ENCODE measurements at places on chromosomes 2 and 18.

- no peak for DNase-seq
Observed at GRCh38 chr18:9563331-9563730, 51.0 kb downstream of the PPP4R1 start.

- no peak for DNase-seq
Observed at GRCh38 chr2:181189951-181190350, 209.5 kb downstream of the UBE2E3 start.

- DNase-seq = no peak
Observed at GRCh38 chr2:160868891-160869290, 291.3 kb upstream of the TANK start.

- no peak for DNase-seq
Observed at GRCh38 chr2:187477051-187477450, 29.0 kb upstream of the CALCRL start.

- no peak for DNase-seq
Observed at GRCh38 chr2:240581811-240582210, 4.7 kb upstream of the CAPN10 start.

GRCh38 chr2:113123726-113124125 is 3.7 kb upstream of the IL1RN start:
- DNase-seq = no peak

GRCh38 chr2:65537651-65538385 is 105.4 kb upstream of the SPRED2 start:
- no peak for DNase-seq

- DNase-seq = no peak
Observed at GRCh38 chr2:231409776-231410175, 14.3 kb downstream of the B3GNT7 start.

DNA sequence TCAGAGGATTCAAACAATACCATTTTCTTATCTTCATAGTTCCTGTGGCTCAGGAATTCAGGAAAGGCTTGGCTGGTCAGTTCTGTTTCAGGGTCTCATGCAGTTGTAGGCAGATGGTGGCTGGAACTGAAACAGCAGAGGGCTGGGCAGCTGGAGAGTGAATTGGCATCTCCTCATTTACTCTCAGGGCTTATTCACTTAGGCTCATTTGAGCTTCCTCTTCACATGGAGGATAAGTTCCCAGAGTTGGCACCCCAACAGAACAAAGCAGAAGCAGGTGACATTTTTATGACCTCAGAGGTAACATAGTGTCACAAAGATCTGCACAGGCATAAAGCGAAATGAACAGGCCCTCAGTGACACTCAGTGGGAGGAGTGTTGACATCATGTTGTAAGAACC is 66.1 kb downstream of the RBBP8 start:
- no peak for DNase-seq

GRCh38 chr2:100259106-100259505 is 63.2 kb downstream of the LONRF2 start:
- DNase-seq = no peak

DNA sequence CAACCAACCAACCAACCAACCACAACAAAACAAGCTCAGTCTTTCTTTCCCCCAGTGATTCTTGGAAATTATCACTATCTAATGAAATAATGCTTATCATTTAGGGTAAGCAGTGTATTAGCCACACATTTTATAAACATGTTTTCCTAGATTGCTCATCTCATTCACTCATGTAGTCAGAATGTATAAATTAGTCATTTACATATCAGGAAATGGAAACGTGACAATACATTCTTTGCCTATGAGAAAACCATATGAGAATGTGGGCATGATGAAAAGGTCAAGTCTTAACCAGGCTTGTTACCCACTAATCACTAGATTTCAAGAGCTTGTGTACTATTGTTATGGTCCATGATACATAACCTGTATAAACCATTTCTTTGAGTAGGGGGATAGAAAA is 1583.4 kb upstream of the PIK3C3 start:
- no peak for DNase-seq

GRCh38 chr2:6999211-6999877 is 82.1 kb downstream of the RNF144A start:
- DNase-seq = no peak

DNA sequence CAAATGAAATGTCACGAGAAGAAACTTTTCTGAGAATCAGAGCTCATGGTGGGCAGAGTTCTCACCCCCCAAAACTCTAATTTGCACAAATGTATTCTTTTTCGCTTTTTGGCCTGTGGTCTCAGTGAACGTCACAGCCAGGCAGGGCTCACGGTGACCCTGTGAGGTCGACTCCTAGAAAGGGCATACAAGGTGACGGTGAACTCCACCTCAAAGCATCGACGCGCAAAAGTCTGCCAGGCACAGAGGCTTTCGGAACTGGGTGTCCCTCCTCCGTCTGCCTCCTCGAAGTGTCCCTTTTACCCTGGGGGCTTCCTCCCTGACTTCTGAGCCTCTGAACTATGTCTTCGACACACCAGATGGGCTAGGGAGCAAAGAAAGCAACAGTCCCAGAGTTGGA is 139.2 kb upstream of the PXDN start:
- no peak for DNase-seq

DNA sequence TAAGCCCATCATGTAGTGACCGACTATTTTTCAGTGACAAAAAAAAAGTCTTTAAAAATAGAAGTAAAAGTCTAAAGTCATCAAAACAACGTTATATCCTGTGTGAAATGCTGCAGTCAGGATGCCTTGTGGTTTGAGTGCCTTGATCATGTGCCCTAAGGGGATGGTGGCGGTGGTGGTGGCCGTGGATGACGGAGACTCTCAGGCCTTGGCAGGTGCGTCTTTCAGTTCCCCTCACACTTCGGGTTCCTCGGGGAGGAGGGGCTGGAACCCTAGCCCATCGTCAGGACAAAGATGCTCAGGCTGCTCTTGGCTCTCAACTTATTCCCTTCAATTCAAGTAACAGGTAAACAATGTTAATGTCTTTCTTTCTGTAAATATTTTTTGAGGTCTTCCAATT is at the start of gene CD28:
Gene CD28, plus strand, starts transcription at position 237 of the 400 bp plus-strand sequence. Its CDS starts 58 bp downstream, at position 295.
- DNase-seq = no peak

DNA sequence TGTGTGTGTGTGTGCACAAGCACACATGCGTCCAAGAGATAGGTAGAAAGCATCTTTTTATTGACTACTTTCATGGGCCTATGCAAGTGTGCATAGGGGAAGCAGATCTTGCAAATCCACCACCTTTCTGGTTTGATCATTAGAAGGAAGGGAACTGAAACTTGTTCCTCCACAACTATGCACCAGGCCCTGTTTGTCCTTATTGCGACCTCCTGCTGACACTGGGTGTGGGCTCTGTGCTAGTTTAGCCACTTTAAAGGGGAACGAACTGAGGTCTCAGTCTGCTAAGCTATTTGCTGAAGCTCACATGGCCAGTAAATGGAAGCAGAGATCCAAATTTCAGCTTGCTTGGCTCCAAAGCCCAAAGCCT is 32.1 kb upstream of the INSIG2 start:
- DNase-seq = no peak

GRCh38 chr2:2574401-2575180 is 243.5 kb upstream of the MYT1L start:
- no peak for DNase-seq

DNA sequence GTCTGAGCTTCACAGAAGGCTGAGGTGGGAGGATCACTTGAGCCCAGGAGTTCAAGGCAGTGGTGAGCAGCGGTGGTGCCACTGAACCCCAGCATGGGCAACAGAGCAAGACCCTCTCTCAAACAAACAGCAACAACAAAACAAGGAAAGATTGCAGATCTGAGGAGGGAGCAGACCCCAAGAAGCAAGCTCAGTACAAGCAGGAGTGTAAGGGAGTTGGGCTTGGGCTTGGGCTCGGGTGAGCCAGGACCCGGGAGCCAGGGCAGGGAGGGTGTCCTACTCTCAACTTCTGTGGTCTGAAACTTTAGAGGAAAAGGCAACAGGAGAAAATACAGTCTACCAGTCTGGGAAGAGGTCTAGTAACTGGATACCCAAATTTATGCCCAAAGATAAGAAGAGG is 92.0 kb upstream of the RAB12 start:
- no peak for DNase-seq
